ENCODE measurements at places on chromosomes 3 and 15.

DNA sequence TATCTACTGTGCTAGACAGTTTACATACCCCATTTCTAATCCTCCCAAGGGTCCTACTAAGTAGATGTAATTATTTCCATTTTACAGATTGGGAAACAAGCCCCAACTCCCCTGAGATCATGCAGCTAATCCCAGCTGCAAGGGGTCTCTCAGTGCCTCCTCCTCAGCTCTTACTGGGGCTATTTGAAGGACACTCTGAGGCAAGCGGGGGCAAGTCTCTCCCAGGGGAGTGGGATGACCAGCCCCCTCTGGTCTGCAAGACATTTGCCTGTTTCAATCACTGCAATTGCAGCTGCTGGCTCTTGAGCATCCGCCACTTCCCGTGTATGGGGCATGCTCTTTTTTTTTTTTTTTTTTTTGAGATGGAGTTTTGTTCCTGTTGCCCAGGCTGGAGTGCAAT is 11.4 kb downstream of the LAMP3 start:
- DNase-seq = no peak

DNA sequence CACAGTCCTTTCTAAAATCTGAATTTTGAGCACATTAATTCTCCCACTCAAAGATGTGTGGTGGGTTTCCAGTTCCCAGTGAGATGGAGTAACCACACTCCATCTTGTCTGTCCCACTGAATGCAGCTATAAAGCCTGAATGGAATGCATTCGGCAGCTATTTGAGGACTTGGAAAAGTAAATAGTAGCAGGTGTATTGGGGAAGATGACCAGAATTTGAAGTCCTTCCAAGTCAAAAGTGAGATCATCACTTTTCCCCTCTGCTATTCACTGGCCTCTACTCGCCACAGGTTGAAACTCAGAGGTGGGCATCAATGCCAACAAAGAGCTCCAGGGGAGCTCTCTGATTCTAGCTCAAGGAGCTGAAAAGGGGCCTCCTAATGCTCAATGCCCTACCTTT is 8.1 kb upstream of the GNB5 start:
- DNase-seq = no peak

GRCh38 chr15:85414495-85414894 is 34.1 kb downstream of the AKAP13 start:
- DNase-seq = no peak

DNA sequence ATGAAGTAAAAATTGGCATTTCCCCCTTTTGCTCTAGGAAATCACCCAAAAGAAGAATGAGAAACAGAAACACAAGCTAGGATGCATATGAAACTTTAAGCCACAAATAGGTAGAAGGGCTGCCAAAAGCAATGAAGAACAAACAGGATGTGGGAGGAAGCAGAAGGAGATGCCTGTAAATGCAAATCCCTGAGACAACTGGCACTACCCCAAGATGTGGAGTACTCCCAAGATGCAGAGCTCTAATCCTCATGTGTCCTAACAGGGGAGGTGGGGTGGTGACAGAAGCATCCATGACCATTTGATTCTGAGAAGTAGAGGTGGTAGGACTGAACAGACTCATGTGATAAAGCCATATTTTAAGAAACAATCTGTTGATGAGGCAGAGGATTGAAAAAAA is 31.9 kb upstream of the ZNF280D start:
- DNase-seq = no peak

DNA sequence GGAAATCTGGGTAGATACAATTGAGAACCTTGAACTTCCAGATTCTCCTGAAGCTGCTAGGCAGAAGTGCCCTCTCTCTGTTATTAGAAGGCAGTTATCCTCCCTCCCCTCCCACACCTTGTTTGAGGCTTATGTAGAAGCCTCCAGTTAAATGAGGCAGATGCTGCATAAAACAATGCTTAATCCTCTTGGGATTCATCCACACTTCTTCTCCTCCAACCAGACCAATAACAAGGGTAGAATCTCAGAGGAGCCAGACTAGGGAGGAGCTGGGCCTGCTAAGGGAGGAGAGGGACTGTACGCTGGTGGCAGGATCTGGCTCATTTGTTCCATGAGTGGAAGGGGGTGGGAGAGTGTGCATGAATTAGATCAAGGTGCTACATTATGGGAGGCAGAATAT is 88.3 kb upstream of the PRR23C start:
- DNase-seq = no peak

GRCh38 chr15:50390554-50391264 is 33.5 kb upstream of the USP8 start:
- no peak for DNase-seq

DNA sequence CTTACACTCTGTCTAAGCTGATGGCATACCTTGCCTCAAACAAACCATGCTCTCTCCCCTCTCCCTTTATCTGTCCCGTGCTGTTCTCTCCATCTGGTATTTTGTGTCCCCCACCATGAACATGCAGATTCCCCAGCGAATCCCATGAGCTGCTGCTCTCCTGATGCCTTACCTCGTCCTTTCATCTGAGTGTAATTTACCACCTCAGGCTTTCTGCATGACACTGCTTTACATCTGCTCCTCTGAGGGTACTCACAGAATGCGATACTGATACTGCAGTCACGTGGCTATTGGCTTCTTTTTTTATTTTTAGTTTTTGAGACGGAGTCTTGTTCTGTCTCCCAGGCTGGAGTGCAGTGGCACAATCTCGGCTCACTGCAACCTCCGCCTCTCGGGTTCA is 341.7 kb downstream of the PTPRG start:
- DNase-seq = no peak

DNA sequence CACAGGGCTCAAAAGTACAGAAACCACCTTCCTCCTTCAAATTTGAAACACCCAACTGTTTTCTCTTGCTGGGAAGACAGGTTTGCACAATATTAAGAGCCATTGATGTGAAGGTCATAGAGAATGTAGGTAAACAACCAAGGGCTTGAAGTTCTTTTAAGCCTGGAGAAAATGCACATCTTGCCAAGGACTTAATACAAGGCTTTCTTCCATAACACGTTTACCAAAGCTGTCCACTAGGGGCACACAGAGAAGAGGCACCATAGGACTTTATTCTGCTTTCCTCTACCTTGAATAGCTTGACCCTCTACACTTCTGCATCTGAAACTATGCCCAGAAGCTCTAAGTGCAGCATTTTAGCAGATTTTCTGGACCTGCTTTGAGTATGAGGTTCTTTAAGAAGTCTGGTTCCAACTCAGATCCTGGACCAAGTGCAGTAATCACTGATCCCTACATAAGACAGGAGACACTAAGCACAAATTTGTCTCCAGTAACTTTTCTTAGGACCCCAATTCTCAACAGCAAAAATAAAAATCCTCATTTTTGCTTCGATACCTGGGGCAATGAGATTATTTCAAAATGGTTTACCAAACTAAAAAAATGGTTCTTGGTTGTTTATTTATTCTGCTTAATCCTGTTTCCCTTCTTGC is 138.0 kb downstream of the FBN1 start:
- no peak for DNase-seq

DNA sequence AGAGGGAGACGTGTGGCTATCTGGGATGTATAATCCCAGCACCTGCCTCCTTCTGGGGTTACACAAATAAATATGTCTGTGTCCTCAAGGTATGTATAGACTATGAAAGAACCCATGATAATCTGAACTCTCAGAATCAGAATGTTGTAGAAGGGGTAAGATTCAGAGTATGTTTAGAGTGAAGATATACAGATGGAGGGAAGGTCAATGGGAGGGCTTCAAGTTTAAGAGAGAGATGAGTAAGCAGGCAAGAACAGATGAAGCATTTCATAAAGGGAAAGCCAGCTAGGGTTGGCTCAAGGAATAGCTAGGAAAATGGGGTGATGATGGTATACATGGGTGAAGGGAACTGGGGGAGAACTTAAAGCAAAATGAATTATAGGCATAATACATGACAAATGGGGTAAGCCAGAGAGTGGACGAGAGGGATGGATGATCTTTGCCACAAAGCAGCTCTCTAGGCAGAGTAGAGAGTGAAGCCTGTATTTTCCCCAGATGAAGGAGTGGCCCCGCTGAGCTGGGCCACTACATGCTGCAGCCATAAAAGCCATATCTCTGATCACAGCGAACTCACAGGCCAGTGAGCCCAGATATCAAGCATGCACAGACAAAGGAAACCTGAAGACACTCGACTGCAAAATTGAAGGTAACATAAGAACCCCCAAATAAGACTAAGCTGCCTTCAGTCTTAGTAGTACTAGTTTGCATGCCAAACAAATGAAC is 15.9 kb upstream of the ZBTB38 start:
- no peak for DNase-seq

DNA sequence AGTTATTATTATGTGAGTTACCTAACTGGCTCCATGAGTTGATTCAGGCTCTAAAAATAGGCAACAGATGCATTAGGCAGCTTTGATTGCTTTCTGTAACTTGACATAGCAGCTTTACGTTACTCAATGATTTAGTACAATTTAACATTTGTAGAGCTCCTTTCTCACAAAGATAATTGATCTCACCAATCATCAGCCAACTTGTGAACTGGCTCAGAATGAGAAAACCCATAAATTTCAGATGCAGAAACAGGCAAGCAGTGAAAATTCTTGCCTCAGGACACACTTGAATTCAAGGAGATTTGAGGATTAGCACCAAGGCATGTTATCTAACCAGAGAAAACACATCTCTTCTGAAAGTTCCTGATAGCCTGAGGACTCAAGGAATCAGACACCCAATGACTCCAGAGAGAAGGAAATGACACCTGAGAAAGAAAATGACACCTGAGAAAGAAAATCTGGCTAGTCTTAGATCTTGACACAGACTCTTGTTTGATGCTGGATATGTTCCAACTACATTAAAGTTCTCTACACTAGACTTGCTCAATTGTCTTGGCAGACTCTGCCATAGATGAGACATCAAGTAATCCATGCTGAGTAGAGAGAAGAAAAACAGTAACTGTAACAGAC is 315.1 kb upstream of the CBLB start:
- no peak for DNase-seq

GRCh38 chr15:67241132-67241855 is 13.2 kb downstream of the AAGAB start:
- no peak for DNase-seq

- no peak for DNase-seq
Observed at GRCh38 chr3:64454179-64454578, 228.9 kb upstream of the PRICKLE2 start.

Measured in stimulated activated CD8-positive, alpha-beta memory T cell treated with anti-CD3 and anti-CD28 coated beads, Interleukin-4, amount 100 ng/mL, for 4 hours (primary cell).